NCI-H460 (cell line): ENCODE measurements at places on chromosomes 3 and 15.

- no peak for DNase-seq
These were observed 14.8 kb downstream of the LYSMD4 start for GRCh38 chr15:99718421-99718820.

DNA sequence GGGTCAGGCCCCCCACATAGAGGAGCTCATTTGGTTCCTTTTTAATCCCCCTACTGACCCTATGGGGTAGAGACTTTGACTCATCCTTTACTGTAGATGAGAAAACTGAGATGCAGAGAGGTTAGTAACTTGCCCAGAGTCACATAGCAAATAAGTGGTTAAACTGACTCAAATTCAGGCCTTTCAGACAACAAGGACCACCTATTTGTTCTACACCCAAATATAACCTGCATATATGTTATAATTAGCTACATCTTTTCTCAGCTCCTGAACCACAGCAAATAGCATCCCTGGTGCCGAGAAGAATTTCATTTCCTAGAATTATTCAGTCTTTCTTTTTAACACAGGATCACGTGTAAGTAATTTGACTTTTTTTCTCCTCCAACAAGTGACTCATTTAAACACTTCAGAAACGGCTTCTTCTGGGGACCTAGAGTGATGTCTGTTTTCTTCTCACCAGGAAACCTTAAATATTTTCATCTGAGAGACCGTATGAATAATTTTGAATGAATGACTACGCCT is 57.4 kb downstream of the MGLL start:
- DNase-seq: no peak

DNA sequence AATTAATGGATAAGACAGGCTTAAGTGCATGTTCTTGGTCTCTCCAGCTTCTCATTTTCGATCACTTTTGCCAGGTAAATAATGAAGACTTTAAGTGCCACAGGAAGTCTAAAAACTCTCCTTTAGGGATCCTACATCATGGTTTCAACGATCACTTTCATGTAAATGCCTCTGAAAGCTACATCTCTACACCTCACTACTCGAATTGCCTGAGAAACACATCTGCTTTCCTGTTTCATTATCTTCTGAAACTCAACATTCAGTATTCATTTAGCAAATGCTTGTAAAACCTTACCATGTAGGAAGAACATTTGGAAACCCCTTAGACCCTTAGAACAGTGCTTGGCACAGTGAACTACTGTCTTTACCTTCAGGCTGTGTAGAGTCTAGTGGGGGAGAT is 16.2 kb downstream of the THAP10 start:
- DNase-seq: no peak

- DNase-seq: no peak
These were observed 210.6 kb upstream of the ATP10A start for GRCh38 chr15:26073430-26074333.

DNA sequence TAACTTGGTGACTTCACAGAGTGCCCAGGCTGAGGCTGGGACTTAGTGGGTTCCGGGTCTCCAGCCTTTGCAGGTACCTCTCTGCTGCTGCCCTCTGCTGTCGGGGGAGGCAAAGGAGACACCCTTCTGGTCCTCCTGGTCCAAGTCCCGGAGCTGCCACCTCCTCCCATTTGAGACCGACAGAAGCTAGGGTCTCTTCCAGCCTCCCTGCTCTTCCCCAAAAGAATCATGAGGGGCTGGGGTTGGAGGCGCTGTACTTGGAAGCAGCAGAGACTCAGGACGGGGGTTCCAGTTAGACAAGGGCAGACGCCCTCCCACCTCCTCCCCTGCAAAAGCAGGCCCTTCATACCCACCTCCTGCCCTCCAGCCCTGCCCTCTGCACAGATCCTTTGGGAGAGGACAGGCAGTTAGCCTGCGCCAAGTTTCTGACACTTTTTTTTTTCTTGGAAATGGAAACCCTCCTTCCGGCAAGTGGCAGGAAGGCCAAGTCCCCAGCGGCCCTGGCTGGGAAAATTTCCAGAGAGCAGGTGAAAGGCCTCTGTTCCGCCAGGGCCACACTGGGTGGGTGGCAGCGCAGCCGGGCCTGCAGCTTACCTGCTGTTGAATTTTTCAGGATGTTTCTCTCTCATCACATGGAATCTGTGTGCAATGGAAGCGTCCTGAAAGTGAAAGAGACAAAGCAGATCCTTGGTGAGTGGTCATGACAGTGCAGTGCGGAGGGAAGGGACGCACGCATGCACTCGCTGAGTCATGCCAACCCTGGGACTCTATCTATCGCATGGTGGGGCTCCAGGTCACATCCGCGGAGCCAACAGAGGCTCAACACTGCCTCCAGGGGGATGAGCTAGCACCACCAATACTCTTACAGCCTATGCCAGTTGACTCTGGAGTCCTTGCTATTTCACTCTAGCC is 119.9 kb downstream of the DGKG start:
- DNase-seq: peak; percentile 89

- no peak for DNase-seq
These were observed 476.9 kb downstream of the ZNF385D start for GRCh38 chr3:21274079-21274571.

GRCh38 chr3:8001307-8001706 is 500.3 kb upstream of the LMCD1 start:
- DNase-seq: no peak

DNA sequence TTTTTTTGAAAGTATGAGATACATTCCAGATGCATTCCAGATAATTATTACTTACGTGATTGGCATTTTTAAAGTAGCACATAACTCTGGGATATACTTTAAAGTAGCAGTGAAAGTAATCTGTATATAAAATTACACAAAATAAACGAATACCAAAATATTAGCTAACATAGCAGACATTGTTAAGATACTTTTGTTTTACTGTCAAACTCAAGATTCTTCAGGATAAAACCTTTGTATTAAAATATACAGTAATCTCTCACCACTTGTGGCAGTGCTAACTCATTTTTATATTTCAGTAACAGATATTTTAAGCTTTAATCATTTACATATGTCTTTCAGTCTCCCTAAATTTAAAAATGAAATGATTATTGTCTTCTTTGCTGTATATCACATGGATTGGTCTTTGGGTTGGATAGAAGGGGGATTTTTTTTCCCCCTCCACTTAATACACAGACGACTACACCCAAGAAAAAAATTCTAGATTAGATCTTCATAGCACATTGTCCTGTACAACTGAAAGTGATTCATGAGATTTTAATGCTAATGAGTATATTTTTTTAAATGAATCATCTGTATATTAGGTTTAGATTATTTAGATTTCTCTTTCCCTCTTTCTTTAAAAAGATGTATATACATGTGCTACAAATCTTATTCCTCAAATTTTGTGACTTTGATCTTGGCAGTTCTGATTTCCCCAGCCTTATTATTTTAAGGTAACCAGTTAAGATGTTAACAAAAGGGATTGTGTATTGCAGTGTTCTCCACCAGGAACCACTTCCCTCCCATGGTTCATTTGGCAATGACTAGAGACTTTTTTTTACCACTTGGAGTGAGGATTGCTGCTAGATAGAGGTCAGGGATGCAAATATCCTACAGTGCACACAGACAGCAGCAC is 24.5 kb upstream of the EBLN2 start:
- no peak for DNase-seq

GRCh38 chr3:137325170-137325569 is 367.4 kb downstream of the IL20RB start:
- DNase-seq: no peak

DNA sequence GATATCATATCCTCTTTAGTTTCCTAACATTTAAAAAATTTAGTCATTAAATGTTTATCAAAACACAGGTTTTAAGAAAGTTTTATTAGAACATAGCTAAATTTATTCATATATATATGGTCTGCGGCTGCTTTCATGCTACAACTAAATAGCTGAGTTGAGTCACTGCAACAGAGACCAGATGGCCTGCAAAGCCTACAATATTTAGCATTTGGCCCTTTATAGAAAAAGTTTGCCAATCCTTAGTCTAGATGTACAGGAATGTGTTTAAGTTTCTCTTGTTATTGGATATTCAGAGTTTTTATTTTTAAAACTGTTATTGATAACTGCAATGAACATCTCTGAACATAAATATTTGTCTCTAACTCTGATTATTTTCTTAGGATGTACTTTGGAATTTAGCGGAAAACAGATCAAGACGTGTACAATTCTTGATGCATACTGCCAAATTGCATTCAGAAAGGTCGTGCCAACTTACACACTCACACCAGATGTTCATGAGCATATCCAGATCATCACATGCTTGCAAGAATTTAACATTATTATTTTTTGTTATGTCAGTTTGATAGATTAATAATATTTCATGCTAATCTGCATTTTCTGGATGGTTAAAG is 157.9 kb downstream of the STAC start:
- no peak for DNase-seq

DNA sequence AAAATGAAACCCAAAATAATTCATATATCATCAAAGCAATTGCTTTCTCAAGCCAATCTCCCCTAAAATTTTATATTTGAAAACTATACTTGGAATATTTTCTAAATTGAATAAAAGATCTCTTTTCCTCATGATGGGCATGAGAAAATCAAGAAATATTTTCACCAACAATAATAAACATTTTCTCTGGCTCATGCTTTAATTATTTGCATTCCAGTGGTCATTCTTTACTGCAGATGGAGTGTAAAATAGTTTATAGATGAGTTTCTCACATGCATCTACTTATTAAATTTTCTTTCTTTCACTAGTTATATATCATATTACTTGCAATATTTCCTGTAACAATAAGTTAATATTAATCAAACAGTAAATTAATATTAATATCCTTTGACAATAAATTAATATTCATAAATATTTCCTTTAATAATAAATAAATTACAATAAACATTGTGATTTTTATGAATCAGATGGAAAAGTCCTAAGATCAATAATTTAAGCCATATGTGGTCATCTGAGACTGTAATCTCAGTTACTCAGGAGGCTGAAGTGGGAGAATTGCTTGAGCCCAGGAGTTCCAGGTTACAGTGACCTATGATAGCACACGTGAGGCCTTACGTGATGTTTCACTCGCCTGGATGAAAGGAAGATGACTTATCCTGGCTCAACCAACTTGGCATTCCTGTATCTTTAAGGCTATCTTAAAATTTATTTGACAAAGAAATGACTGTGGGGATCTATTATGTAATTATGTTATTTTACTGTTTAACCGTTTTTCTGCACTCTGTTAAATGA is 958.8 kb downstream of the ZPLD1 start:
- DNase-seq: no peak

- no peak for DNase-seq
These were observed 9.1 kb upstream of the RPL35A start for GRCh38 chr3:197940745-197941384.

DNA sequence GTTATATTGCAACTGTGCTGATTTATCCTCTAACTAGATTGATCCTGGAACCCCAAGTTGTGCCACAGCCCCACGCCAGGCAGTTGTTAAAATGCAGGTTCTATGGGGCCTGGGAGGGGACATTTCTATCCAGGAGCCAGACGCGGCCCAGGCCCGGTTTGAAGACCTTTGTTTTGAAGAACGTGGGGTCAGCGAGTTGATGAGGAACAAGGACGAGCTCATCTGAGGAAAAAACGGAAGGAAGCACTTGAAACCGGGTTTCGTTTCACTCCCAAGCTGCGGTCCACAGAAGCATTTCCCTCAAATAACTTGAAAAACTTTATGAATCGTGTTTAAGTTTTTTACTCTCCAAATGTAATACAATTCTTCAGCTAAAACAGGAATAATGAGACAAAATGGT is 76.4 kb downstream of the CHSY1 start:
- no peak for DNase-seq

- no peak for DNase-seq
These were observed 38.1 kb upstream of the LEKR1 start for GRCh38 chr3:156787926-156788663.

- DNase-seq: no peak
These were observed 571.5 kb upstream of the PPP2R3A start for GRCh38 chr3:135393898-135394525.

DNA sequence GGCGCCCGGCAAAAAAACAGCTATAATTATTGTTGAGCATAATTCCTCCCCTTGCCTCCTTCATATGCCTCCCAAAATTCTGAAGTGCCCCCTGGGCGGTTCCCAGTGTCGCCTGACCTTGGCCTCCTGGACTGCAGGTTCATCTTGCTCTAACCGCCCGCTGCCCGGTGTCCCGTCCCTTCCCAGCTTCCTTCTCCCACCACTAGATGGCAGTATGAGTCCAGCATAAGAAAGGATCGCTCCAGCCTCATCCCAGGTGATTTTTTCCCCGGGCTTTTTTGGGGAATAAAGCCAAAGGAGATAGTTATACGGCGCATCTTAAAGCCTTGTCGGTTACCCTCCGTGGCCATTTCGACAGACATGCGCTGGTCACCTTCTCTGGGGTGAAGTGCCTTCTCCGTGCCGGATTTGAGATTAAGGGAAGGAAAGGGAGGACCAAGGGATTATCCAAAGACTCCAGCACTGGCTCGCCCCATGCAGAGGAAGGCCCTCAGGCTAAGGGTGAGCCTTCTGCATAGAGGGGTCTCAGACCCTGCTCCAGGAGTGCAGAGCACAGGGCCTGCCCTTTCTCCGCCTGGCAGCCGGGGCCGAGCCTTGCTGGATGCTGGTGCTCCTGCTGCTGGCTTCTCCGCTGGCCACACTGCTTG is 45.8 kb upstream of the TRA2B start:
- peak; percentile 79 for DNase-seq

DNA sequence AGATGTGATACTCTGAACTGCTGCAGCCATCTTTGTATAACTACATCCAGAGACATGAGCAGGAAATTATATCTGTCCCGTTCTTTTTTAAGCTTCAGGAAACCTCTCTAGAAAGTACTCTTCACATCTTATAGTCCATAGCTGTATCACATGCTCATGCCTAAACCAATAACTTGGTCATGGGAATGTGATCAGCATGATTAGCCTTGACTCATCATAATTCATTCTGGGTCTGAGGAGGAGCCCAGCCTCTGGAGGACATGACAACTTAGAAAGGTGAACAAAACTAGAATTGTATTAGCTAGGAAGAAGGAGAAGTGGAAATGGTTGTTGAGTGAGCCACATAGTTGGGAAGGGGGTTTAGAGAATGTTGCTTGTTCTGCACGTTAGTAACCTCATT is 12.9 kb downstream of the PPM1L start:
- no peak for DNase-seq

- no peak for DNase-seq
These were observed 309.3 kb upstream of the UBE2E2 start for GRCh38 chr3:22893644-22894325.

GRCh38 chr3:52434491-52435115 is 10.3 kb downstream of the SEMA3G start:
- no peak for DNase-seq

- DNase-seq: no peak
These were observed 125.7 kb downstream of the TBL1XR1 start for GRCh38 chr3:177071496-177072156.

- DNase-seq: no peak
These were observed 125.2 kb downstream of the CFAP20DC start for GRCh38 chr3:58924578-58924977.

GRCh38 chr3:107976202-107976800 is 114.5 kb downstream of the CD47 start:
- DNase-seq: no peak

- no peak for DNase-seq
These were observed 35.5 kb downstream of the MRAS start for GRCh38 chr3:138383715-138384465.

DNA sequence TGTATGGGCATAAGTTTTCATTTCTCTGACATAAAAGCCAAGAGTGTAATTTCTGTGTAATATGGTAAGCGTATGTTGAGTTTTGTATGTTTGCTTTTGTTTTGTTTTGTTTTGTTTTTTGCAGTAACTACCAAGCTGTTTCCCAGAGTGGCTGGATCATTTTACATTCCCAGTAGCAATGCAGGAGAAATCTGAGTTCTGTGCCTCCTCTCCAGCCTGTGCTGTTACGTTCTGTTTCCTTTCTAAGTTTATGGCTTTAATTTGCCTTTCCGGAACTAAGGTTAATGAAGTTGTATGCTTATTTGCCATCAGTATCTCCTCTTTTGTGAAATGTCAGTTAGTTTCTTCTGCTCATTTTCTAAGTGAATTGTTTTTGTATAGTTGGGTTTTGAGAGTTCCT is 307.8 kb downstream of the GABRG3 start:
- DNase-seq: no peak
